ENCODE measurements at places on chromosomes 16 and 17.
A peak's percentile ranks its signal among the peaks of the same experiment; 100 is the strongest.

DNA sequence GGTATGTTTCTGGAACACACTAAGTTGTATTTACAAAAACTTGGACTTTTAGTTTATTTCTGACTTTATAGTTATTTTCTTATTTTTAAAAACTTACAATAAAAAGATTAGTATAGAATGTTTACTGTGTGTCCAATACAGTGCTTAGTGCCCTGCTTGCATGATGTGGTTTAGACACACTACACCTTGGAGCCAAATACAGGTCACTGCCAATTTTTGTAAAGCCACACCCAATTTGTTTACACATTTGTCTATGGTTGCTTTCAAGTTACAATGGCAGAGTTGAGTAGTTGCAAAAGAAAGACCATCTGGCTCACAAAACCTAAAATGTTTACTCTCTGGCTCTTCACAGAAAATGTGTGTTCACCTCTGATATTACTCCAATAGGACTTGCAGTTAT, 807.1 kb downstream of the KCNJ2 start:
- no peak for DNase-seq

- DNase-seq = no peak
These were observed 2.6 kb downstream of the HNF1B start for GRCh38 chr17:37742116-37742761.

- no peak for DNase-seq
These were observed 7.0 kb upstream of the ANKRD40CL start for GRCh38 chr17:50774225-50774803.

- no peak for DNase-seq
These were observed 61.9 kb downstream of the ARHGAP17 start for GRCh38 chr16:24953306-24953705.

DNA sequence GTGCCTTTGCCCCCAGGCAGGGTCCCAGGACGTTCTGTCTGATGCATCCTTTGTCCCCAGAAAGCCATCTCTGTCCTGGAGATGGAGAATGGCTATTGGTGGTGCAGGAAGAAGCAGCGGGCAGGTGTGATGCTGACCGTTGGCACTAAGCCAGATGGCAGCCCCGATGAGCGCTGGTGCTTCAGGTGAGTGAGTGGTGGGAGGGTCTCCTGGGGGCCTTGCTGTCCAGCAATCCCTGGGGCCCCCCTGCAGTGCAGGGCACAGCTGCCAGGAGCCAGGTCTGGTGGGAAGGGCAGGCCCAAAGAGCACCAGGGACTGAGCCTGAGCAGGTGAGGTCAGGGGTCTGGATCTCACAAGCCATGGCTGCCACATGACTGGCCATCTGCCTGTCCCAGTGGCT, 18.1 kb downstream of the TRPV2 start:
- no peak for DNase-seq

DNA sequence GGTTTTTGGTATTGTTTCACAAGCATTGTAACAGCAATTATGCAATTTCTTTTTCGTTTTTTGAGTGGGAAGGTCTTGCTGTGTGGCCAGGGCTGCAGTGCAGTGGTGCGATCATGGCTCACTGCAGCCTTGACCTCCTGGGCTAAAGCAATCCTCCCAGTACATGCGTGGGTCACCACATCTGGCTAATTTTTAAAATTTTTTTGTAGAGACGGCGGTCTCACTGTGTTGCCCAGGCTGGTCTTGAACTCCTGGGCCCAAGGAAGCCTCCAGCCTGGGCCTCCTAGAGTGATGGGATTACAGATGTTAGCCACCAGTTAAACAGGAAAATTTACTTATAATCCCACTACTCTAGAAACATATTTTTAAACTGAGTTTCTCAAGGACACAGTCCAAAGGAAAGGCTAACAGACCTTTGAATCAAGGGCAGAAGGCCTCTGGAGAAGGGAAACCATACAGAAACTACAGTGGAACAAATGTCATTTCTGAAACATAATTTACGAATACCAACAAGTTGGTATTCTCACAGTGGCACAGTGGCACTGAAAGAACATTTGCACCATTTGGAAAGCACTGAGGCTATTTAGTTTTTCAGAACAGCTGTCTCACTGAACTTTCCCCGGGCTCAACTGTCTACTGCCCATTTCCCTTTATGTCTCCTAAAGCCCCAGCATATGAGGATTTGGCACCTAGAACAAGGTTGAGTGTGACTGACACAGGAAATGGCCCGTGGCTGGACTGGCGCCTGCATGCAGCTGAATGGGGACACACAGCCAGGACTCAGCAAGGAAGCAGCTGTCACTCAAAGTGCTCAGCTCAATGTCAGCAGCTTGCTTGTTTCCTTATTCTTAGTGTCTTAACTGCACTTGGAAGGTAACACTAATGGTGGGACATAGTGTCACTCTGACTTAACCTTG, 2.8 kb upstream of the PRKAR1A start:
- DNase-seq = no peak

DNA sequence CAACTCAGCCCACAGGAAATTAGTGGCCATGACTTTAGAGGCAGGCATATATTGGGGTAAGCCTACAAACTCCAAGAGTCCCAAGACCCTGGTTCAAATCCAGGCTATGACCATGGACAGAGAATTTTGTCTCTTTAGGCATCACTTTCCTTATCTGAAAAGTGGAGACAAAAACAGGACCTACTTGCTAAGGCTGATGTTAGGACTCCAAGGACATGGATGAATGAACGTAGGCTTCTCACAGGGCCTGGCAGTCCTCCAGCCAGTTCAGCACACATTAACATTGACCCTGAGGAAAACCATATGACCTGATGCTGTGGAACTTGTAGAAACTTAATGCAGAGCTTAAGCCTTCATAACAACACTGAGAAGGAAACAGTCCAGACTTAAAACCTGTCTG, 1.4 kb downstream of the FKBP10 start:
- DNase-seq = no peak

DNA sequence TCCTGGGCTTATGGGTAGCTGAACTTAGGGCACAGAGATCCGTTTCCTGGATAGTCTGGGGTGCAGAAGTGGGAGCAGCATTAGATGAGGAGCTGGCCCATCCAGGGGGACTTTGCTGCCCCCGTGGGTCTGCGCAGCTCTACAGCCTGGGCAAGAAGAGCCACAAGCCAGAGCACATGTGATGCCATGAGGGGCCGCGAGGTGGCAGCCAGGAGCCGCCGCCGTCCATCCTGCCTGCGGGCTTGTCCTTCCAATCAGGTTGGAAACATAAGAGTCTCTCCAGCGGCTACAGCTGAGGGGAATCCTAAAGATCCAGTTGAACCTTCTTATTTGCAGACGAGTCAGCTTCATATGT, 21.9 kb downstream of the C1QTNF1 start:
- peak; percentile 65 for DNase-seq

- DNase-seq = no peak
These were observed 74.3 kb downstream of the PLD6 start for GRCh38 chr17:17131839-17132238.

DNA sequence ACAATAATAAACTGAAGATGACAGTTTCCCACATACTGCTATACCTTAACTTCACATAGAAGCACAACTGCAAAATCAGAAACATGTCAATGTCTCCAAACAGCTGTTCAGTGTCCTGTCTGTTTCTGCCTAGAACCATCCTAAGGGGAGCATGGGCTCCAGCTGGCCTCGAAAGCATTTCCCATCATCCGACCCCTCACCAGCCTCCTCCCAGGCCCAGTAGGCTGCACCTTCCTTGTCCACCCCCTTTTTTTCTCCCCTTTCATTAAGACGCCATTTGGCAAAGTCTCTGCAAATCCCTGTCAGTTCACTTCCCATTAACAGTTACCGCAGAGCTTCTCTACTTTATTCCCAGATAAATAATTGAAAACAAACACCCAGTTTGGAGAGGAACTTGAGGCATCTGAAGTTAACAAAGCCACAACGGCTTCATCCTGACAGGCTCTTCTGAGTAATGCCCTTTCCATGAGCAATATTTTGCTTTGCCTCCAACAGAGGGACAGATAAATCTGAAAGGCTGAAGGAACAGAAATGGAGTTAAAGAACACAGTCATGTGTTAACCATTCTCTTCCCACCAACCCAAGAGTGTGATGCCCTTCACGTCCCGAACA, 65.3 kb downstream of the SLC39A11 start:
- no peak for DNase-seq

DNA sequence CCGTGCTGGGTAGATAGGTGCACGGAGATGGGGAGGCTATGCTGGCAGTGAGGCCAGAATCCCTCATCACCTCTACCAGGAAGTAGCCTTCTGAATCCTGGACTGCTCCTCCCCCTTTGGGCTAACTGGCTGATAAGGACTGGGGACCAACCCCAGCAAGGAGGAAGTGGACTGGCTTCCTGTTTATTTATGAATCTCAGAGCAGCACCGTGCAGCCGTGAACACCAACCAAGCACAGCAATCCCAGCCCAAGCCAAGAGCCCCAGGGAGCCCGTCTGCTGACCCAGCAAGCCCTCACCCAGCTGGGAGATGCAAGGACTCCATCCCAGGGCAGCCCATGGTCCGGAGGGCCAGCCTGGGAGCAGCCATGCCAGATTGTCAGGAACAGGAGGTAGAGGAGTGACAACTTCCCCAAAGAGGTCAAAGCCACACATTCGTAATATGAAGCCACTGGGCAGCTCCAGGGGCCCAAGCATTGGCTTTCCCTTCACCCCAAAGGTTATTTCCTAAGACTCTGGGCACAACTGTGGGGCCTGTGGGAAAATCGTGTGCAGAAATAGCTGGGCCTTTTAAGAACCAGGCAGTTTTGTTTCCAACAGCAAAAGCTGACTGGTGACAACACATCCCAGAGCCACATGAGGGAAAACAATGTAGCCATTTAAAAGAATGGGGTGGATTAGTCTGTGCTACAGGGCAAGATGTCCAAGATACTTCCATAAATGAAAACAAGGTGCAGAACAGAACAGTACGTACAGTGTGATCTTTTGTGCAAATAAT, 23.9 kb downstream of the PHB1 start:
- no peak for DNase-seq

DNA sequence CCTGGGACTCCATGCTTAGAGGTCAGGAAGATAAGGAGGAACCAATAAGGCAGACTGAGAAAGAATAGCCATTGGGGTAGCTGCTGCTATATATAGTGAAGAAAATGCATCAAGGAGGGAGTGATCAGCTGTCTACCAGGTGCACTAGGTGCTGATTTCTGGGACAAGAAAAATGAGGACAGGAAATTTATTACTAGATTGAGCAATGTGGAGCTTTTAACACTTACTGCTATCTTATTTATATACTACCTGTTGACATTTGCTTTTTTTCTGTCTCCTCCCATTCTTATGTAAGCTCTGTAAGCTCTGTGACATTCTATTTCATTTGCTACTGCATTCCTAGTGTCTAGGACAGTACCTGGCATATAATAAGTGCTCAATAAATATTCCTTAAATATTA, 53.7 kb upstream of the DHX40 start:
- no peak for DNase-seq

DNA sequence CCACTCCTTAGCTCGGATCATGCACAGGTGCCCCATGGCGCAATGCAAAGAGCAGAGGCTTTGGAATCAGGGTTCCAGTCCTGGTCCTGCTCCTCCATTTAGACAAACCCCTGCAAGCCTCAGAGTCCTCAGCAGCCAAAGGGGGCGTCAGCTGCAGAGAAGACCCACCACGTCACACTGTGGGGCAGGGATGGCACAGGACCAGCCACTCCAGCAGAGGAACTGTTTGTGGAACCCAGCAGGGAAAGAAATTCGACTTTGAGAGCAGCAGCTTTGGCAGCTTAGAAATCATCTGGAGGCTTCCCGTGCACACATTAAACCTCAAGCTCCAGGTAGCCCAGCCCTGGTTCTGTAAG, 25.2 kb downstream of the C17orf100 start:
- no peak for DNase-seq

DNA sequence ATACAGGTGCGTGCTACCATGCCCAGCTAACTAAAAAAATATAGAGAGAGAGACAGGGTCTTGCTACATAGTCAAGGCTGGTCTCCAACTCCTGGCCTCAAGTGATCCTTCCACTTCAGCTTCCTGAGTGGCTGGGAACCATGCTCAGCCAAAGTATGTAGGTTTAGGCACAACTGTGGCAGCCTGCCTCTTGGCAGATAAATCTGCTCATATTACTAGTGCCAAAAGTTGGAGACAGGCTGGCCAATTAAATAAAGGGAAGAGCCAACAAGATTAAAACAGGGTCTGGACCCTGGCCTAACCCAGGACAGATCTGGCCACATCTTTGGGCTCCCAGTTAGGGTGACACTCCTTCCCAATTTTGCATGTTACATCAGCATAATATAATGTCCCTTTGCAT, 151.7 kb downstream of the CBLN1 start:
- DNase-seq = no peak

DNA sequence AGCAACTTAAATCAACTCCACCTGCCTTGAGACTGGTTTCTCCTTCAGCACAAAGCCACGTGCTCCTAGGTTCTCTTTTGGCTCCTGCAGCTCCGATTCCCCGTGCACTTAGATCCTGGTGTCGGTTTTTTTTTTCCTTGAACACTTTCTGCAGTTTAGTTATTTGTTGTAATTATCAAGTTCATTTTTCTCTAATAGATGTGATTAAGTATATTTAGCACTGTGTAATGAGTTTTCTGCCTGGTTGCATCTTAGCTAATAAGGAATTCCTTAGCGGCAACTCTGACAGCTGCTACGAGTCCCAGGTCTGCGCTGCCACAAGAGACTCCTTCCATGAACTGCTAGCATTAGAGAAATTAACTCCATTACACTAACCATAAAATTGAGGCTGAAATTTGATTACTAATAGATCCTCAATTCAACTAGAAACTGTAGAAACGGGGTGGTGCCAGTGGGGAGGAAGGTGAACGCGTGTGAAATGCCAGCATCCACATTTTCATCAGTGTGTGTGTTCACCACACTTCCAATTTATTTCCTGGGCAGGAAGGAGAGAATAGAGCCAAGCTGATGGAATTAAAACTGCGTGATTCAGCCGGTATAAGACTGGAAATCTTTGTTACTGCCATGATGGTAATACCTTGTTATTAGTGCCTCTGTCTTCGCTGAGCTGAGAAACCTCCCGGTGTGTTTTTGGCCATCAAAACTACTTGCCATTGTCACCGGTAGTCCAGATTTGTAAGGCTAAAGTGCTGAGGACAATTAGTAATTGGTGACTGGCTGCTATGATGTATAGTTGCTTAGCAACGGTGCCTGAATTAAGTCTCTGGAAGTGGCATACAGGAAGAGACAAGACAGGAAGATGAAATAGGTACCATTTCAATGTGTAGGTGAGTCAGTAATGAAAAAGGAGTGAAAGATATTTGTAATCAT, 232.4 kb downstream of the IRX3 start:
- no peak for DNase-seq

DNA sequence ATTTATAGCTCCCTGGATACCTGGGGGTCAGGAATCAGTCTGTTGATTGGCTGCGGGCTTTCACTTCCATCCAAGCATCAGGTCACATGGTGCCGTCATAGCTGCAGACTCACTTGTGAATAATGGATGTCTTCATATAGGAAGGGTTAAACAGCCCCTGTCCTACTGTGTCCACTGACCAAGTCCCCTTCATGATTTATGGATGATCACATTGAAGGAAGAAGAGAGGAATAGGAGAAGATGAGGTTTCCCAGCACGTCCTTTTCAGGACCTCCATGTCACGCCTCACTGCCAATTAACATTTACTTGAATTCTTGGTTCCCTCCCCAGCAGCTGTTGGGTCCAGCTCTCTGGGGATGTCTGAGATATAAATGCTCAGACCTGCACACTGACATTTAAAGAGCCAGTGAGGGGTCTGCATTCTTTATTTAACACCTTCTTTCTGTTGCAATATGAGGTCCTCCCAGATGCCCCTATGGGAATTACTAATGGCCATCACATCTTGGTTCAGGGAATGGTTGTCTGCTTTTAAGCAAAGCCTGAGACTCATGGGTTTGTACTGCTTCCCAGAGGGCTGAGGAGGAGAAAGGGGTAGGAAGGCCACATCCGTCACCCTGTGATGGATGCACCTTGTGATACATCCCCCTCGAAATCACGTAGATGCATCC, 230.6 kb upstream of the HSBP1 start:
- no peak for DNase-seq

GRCh38 chr17:38897176-38897575, 27.3 kb downstream of the LASP1 start:
- DNase-seq = no peak
